Thymus (tissue), 14 donors: ENCODE measurements at places on chromosomes 4 and X. TPM values are rescaled to one million over a fixed set of nuclear protein-coding genes. Genes with fewer than 3 reads are reported as not detected.

GRCh38 chrX:74291577-74291963 is 12.4 kb upstream of the ZCCHC13 start:
- no peak for DNase-seq

GRCh38 chr4:55321707-55322264 is 24.3 kb upstream of the SRD5A3 start:
- DNase-seq, result peak; percentile 48

DNA sequence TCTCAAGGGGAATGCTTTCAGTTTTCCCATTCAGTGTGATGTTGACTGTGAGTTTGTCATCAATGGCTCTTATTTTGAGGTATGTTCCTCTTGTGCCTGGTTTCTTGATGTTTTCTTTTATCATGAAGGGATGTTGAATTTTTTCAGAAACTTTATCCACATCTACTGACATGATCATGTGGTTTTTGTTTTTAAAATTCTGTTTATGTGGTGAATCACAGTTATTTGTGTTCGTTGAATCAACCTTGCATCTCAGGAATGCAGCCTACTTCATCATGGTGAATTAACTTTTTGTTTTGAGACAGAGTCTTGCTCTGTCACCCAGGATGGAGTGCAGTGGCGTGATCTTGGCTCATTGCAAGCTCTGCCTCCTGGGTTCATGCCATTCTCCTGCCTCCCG is 263.1 kb upstream of the KLF3 start:
- no peak for DNase-seq

DNA sequence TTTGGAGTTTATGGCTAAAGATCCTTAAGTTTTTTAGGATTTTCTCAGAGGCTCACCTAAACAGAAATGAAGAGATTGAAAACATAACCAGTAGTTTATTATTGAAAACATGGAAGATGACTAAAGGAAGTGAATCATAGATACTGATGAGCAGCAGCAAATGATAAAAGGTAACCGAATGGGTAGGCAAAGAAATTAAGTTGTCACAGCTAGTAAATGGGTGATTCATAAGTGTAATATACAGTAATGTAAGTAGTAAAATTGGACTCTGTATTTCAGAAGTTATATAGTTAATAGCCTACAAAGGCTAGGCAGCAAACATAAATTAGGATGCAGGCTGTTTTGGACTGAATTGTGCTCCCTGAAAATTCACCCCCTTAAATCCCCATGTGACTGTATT is 59.0 kb upstream of the ADGRA3 start:
- no peak for DNase-seq

- DNase-seq, result peak; percentile 29
These were observed 19.7 kb upstream of the ABCG2 start for GRCh38 chr4:88177983-88178625.

DNA sequence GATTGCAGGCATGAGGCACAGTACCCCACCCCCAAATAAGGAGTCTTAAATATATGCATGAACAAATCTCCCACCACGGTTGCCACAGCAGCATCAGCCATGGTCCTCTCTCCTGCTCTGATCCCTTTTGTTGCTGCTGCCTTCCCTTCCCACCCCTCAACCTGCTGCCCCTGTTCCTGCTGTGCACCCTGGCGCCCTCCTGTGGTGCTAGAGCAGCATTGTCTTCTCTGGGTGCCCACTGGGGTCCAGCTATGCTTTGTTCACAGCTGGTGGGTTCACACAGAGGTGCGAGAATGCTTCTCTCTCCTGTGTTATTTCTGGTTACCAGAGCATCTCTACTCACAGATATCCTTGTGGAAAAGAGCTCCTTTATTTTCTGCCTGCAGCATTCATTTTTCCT is 116.2 kb downstream of the GATB start:
- DNase-seq, result peak; percentile 14

DNA sequence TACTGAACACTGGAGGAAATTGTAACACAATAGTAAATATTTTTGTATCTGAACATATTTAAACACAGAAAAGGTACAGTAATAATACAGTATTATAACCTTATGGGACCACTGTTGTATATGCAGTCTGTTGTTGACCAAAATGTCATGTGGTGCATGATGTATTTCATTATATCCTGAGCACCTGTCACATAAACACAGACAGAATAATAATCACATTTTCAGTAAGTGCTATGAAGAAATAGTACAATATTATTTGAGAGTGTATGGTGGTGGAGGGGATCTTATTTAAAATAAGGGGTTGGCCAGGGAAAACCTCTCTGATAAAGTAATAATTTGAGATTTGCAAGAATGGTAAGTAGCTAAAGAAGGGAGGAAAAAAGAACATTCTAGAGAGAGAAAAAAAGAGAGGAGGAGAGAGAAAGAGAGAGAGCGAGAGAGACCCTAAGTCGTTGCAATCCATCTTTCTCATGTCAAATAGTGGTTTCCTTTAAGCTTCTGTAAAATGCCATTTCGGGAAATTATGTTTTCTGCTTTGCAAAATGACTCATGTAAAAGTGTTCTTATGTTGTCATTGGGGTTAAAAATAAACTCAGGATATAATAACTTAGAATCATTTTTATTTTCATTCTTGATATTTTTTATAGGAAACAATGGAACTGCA is 19.3 kb upstream of the CLNK start:
- no peak for DNase-seq

DNA sequence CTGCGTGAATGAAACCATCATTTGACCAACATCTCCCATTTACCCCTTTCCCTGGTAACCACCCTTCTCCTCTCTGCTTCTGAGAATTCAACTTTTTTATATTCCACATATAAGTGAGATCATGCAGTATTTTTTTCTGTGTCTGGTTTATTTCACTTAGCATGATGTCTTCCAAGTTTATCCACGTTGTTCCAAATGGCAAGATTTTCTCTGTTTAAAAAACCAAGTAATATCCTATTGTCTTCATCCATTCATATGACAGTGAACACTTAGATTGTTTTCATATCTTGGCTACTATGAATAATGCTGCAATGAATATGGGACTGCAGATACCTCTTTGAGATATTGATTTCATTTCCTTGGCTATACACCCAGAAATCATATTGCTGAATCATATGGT is 362.4 kb upstream of the SLC7A11 start:
- no peak for DNase-seq

The ERAS gene
- total RNA-seq, result not detected
